Thymus (tissue), 14 donors: ENCODE measurements at places on chromosomes 4 and X. TPM values are rescaled to one million over a fixed set of nuclear protein-coding genes. Genes with fewer than 3 reads are reported as not detected.

AMBN gene
- total RNA-seq, result 0.19 TPM

PPP1R2C gene
- not detected for total RNA-seq

PAK3 gene
- total RNA-seq, result 1.4 TPM

SCFD2 gene
- 12.1 TPM for total RNA-seq

DNA sequence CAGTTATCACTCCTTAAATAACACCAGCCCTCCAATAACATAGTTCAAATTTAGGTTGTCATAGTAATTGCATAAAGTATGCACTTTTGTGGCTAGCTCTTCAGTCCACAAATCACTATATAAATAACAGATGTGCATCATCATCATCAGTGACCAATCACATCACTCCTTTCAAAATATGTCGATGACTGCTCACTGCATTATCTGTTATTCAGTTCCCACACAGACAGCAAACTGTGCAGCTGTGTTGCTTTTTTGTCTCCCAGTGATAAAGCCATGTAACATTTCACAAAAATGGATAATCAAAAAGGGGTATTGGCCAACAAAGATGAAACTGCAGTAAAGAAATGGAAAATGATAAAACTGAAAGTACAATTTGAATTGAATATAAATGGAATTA lies 205.4 kb downstream of the DCLK2 start:
- no peak for DNase-seq

DNA sequence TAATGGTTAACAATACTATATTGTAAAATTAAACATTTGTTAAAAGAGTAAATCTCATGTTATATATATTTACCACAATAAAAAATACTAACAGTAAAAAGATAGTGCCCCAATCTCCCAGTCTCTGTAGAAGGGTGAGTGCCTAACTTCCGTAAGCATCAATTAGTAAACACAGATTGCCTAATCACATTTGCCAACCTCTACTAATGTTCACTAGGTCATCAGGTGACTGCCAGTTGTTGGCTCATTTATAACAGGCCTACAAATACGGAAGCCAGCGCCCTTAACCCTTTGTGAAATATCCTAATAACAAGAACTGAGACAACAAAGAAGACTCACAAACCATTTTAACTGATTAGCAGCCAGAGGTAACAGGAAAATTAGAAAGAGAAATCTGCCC lies 345.1 kb downstream of the INPP4B start:
- DNase-seq, result no peak
